ENCODE measurements at places on chromosomes 1 and 21. TPM values are rescaled to one million over a fixed set of nuclear protein-coding genes. Genes with fewer than 3 reads are reported as not detected.

ETV3L gene
- not detected for total RNA-seq

DNA sequence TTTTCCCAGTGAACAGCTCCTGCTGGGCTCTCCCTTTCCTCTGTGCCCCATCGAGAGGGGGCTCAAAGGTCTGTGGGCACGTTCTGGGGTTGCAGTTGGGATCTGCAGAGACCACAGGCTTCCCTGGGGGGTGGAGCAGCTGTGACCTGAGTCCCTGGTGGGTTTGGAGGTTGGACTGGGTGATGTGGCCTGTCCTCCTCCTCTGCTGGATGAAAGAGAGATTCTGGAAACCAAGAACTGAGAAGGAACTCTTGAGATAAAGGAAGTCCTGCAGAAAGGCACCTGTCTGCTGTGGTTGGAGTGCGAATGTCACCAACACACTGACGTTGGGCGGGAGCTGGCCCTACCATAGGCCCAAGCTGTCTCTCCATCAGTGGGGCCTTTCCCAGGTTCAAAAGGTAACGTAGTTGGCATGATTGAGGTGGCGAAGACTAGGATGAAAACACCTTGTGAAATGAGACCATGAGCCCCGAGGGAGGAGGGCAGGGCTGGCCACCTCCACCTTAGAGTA is 35.8 kb upstream of the ETV3 start:
- H3K27me3 ChIP-seq: no peaks in the 10 kb centered on the region
- H3K27ac ChIP-seq: no peak overlapping the region
- no peaks in the 10 kb centered on the region for H3K4me1 ChIP-seq
- DNase-seq: no peak
- H3K4me3 ChIP-seq: no peak overlapping the region
- no peaks in the 10 kb centered on the region for H3K36me3 ChIP-seq

- H3K27me3 ChIP-seq: no peaks in the 10 kb centered on the region
- peak; percentile 82 for DNase-seq
- H3K36me3 ChIP-seq: no peaks in the 10 kb centered on the region
- H3K27ac ChIP-seq: peak overlapping the region; percentile 1
- H3K4me1 ChIP-seq: peaks cover 14% of the 10 kb centered on the region
Measured at GRCh38 chr1:25796811-25797458, 3.1 kb upstream of the SELENON start.

DNA sequence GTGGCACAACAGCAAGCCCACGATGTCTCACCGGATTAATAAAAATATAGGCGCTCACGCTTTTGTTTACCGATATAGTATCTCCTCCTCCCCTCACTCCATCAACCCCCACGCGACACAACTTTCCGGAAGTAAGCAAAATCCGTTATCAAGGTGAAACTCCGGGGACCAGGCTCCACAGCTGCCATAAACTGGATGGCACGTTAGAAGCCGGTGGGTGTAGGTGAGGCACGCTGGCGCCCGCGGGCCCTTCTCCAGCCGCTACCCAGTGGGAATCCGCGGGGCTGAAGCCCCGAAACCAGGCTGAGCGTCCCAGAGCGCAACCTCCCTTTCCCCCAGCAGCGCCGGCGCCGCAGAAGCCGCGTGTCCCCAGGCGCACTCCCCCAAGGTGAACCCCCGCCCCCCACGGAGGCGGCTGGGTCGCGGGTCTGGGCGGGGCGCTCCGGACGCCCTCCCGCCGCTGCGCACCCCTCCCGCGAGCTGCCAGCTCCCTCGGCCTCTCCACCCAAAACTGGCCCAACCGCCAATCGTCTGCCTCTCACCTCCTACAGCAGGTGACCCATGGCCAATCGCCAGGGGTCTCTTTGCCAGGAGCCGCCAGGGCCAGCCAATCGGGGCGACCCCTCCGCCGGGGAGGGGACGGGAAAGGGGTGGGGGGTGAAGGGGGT is 112.4 kb downstream of the OSBPL9 start:
- no peaks in the 10 kb centered on the region for H3K27me3 ChIP-seq
- peak overlapping the region; percentile 63 for H3K4me3 ChIP-seq
- peaks cover 80% of the 10 kb centered on the region for H3K4me1 ChIP-seq
- peak overlapping the region; percentile 49 for H3K27ac ChIP-seq
- DNase-seq: peak; percentile 43
- H3K36me3 ChIP-seq: no peaks in the 10 kb centered on the region

GRCh38 chr21:30257773-30258172 is 25.0 kb downstream of the KRTAP24-1 start:
- no peaks in the 10 kb centered on the region for H3K4me1 ChIP-seq
- no peaks in the 10 kb centered on the region for H3K36me3 ChIP-seq
- H3K27me3 ChIP-seq: no peaks in the 10 kb centered on the region
- DNase-seq: peak; percentile 21
- H3K4me3 ChIP-seq: no peak overlapping the region

- no peaks in the 10 kb centered on the region for H3K4me1 ChIP-seq
- H3K36me3 ChIP-seq: no peaks in the 10 kb centered on the region
- no peak overlapping the region for H3K4me3 ChIP-seq
- H3K27ac ChIP-seq: no peak overlapping the region
Measured at GRCh38 chr1:37171691-37172090, 137.4 kb upstream of the GRIK3 start.
